ENCODE measurements at places on chromosomes 3 and 15. TPM values are rescaled to one million over a fixed set of nuclear protein-coding genes. Genes with fewer than 3 reads are reported as not detected.
A peak's percentile ranks its signal among the peaks of the same experiment; 100 is the strongest.

GRCh38 chr15:101006931-101007691, 88.0 kb downstream of the LRRK1 start:
- DNase-seq = peak; percentile 90

DNA sequence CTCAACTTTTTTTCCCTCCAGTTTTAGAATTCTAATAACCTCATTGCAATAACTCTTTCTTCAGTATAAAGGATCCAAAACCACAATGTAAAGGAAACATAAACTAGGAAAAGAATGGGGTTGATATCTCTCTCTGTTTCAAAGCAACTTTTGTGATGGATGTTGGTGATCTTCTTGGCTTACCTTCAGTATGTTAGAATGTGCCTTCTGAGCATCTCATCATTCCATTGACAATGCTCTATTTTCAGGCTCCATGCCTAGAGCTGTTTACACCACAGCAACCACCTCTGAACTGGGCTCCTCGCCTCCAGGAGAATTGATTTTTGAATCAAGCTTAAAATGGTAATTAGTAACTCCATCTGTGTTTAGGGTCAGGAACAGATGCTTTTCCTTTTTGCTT, 6.6 kb downstream of the NLGN1 start:
- no peak for DNase-seq

- DNase-seq = no peak
These were observed 279.7 kb upstream of the GOLGA6L4 start for GRCh38 chr15:83955806-83956265.

DNA sequence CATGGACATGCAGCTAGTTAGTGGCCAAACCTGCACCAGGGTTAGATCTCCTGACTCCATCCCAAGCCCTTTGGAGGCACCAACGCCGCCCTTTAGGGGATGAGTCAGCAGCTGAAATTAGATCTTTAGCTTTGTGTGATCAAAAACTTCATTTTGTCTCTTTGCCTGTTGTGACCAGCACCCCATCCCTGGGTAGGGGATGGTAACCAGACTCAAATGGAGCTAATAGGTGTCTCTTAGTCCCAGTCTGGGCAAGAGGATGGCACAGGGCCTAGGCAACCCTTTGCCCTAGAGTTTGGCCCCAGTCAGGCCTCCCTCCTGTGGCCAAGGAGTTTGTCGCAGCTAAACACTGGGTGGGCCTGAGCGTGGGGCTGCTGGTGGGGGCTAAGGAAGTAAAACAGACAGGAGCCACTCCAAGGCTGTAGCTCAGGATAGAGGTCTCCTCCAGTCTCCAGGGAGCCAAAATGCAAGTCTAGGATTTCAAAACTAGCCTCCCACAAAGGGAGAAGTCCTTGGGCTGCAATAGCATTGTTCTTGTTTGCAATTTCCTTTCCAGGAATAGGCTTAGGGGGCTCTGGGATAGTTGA, 105.1 kb downstream of the CPN2 start:
- no peak for DNase-seq

The NSMCE3 gene
- 7.4 TPM for total RNA-seq

The CCR8 gene
- not detected for total RNA-seq

The KLHL24 gene
- 70.9 TPM for total RNA-seq
